ENCODE measurements at places on chromosomes 16 and 17.
A peak's percentile ranks its signal among the peaks of the same experiment; 100 is the strongest.

- DNase-seq = no peak
Observed at GRCh38 chr17:67491009-67491680, 114.1 kb downstream of the PITPNC1 start.

GRCh38 chr16:75733305-75734211 is 7.3 kb upstream of the CPHXL start:
- DNase-seq = no peak

- DNase-seq = no peak
Observed at GRCh38 chr16:67516296-67517154, 12.1 kb upstream of the RIPOR1 start.

GRCh38 chr16:2584729-2585650 is 47.2 kb downstream of the PDPK1 start:
- DNase-seq = no peak

GRCh38 chr16:19636436-19637267 is 81.1 kb downstream of the VPS35L start:
- DNase-seq = no peak

- peak; percentile 61 for DNase-seq
Observed at GRCh38 chr17:64747938-64748540, 85.9 kb upstream of the SMURF2 start.

DNA sequence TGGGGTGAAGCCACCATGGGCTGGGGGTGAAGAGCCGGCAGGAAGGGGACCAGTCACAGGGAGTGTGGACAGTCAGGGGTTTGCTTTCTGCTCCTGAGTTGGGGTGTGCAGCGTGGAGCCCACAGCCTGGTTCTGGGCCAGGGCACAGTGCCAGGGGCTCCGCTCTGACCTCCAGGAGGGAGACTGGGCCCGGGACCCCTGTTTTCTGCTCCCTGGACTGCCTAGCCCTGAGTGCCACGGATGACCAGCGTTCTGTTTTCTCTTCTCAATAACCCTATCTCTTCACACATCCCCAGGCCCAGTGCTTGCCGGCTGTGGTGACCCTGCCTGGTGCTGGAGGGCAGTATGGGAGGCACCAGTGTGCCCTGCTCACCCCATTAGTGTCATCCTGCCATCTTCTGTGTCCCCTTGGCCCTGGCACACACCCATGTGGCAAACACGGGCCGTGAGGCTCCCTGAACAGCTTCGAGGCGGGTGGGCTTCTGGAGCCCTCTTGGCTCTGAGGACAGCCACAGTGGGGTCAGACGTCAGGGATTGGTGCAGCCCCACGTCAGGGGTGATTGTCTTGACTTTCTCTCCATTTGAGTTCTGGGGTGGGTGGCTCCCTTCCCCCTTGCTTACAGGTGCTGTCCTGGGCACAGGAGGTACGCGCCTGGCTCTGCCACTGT is 1.1 kb downstream of the CEMP1 start:
- DNase-seq = no peak

- no peak for DNase-seq
Observed at GRCh38 chr16:48250520-48251278, 3.4 kb upstream of the ABCC11 start.

DNA sequence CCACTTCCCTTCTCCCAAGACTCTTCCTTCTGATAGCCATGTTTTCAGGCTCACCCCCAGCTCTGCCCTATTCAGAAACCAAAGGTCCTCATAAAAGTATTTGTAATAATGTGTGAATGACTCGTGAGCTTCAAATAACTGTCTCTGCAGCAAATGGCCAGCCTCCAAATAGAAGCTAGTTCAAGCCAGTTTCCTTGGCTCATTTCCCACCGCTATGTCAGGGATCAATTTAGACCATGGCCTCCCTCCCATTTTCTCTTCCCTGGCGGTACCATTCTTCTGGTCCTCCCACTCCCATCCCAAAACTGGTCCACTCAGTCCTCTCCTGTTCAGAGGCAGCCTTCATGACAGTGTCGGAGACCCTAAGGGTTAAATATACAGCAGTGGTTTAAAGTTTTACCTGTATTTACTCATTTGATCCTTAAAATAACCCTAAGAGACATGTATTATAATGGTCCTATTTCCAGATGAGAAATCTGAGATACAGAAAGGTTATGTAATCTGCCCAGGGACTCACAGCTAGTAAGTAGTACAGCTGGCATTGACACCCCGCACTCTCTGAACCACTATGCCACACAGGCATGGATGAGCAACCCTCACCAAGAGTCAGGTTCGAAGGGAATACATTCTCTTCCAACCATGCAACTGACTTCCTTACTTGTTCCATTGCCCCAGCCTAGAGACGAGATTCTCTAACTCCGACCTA is 42.9 kb downstream of the GAS7 start:
- no peak for DNase-seq

DNA sequence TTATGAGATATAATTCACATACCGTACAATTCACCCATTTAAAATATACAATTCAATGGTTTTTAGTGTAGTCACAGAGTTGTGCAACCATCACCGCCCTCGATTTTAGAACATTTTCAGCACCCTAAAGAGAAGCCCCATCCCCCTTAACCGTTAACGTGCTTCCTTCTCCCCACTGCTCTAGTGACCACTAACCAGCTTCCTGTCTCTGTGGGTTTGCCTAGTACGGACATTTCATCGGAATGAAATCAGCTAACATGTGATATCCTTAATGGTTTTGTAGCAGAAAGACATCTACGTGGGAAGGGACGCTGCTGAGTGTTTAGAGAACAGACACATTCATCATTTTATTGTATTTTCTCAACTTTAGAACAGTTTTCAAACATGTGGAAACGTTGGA is 80.8 kb upstream of the HSBP1 start:
- no peak for DNase-seq

GRCh38 chr16:85613604-85614337 is 649 bp downstream of the GSE1 start:
- no peak for DNase-seq

DNA sequence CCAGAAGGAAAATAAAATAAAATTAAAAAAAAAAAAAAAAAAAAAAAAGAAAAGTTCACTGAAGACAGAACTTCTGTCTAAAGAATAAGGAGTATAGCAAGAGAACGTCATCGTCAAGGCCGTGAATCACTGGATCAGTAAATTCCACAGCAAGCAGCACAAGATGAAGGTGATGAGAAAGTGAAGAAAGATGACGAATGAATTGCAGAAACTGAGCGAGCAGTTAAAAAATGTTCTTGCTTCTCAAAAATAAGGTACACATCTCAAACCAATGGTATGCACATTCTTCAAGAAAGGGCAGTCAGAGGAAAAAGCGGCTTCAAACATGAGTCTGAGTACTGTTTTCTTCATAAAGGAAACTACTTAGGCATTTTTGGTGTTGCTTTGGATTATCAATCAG is 104.7 kb downstream of the SMG6 start:
- no peak for DNase-seq

- DNase-seq = no peak
Observed at GRCh38 chr16:84889066-84889465, 69.3 kb downstream of the CRISPLD2 start.

GRCh38 chr17:43673516-43674323 is 12.0 kb upstream of the MEOX1 start:
- DNase-seq = peak; percentile 72

GRCh38 chr17:17751489-17752088 is 70.3 kb downstream of the RAI1 start:
- peak; percentile 38 for DNase-seq

- DNase-seq = peak; percentile 24
Observed at GRCh38 chr17:81391936-81392908, 3.0 kb upstream of the BAHCC1 start.

Data from kidney capillary endothelial cell (primary cell).